ENCODE measurements at places on chromosomes 1 and 21. TPM values are rescaled to one million over a fixed set of nuclear protein-coding genes. Genes with fewer than 3 reads are reported as not detected.

The RAD54L gene
- total RNA-seq, result 15.3 TPM

- DNase-seq, result no peak
These were observed 214.9 kb downstream of the FGGY start for GRCh38 chr1:59511476-59512465.

DNA sequence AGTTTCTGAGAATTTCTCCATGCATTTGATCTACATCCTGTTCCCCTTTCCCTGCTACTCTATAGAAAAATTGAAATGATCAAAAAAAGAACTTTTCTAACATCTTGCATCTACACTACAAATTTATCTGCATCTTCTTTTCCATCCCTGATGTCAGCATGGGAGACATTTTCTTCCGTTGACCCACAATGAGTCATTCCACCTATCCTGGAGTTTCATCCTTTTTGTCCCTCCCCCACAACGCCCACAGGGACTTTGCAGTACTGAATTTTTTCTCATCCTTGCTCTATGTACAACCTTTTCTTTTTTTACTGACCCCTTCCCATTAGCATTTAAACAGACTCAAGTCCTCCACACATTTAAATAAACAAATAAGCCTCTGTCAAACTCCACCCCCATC, 112.2 kb upstream of the MROH9 start:
- no peak for DNase-seq

The SPRR2B gene
- total RNA-seq, result not detected

DNA sequence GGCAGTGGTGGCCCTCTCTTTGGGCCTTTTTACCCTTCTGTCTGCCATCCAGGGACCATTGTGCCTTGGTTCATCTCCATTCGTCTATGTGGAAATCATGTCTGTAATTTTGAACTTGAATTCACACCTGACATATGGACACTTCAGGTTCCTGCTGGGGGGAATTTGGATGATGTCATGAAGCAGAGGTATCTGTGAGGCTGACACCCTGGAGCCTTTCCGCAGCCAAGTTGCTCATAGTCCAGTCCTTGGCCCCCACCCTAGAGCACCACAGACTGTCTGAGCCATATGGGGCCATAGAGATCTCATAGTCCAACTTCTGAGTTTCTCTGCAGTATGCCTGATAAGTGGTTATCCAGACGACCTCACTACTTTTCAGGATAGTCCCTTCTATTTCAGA, 147.7 kb upstream of the CACNA1E start:
- no peak for DNase-seq

- peak; percentile 19 for DNase-seq
These were observed 1.1 kb downstream of the CTPS1 start for GRCh38 chr1:40980453-40981121.

The SLC35F3 gene
- total RNA-seq, result 2.5 TPM

The INKA2 gene
- 1.1 TPM for total RNA-seq

The MYBPH gene
- total RNA-seq, result not detected

DNA sequence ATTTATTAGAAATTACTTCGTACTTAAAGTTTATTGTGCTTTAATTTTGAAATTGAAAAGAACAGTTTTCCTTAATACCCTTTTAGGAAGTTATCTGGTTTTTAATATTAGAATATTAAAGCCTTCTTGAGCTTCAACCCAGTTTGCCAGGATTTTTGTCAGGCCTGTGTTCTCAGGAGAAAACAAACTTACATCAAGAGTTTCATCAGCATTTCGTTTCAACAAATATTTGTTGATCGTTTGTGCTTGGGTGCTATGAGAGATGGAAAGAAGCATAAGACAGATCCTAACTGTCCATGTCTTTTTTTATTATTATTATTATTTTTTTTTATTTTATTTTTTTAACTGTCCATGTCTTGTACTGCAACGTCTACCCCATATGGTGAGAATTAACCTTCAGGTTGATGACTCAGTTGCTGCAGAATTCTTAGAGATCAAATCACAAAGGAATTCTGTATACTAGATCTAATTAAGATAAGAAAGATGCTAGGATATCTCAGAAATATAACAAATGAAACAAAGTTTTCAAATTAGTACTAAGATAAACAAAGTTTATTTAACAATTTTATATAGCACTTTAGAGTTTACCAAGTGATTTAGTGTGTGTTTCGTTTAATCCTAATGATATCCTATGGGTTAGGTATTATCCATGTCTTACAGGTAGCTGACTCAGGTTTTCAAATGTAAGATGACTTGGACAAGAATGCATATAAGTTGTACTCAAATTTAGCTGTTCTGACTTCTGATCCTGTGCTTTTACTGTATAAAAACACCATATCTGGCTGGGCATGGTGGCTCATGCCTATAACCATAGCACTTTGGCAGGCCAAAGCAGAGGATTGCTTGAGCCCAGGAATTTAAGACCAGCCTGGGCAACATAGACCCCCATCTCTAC, 14.3 kb downstream of the FBXO28 start:
- DNase-seq, result no peak

The CHI3L2 gene
- 3.2 TPM for total RNA-seq

DNA sequence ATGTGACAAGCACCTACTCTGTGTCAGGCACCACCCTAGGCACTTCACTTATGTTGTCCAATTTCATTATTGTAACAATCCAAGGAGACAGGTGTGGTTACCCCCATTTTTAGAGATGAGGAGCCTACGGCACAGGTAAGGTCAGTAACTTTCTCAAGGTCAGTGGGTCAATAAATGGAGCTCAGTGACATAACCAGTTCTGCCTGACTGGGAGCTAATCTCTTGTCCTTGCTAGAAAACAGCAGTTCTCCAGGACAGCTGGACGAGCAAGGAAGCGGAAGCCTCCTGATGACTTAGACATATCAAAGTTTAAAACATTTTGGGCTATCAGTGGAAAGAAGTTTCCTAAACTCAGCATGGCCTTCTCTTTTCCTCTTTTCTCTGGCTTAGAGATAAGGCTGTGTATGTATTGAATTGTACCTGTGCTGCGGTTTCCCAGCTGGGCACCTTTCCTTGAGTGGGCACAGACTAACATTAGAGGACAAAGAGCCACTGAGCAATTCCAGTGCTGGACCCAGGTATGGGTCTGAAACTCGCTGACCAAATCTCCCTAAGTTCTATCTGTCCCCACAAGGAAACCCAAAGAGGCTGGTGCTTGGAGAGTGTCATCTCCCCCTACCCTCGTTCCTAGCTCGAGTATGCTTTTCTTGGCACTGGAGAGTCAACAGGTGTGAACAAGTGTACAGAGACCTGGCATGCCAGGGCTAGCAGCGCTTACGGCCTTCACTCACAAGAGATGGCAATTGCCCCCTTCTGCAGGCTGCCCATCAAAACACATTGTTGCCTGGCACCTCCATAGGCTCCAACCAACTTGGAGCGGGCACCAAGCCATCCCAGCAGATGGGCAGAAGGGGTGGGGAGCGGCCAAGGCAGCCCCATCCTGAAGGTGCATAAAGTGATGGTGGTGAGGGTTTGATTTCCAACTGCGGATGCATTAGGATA, 456.1 kb upstream of the PROX1 start:
- no peak for DNase-seq

GRCh38 chr1:232872738-232873137, 67.5 kb downstream of the MAP10 start:
- DNase-seq, result no peak

- no peak for DNase-seq
These were observed 87.0 kb downstream of the EIF4G3 start for GRCh38 chr1:21089731-21090130.

The CCDC185 gene
- total RNA-seq, result 0.47 TPM

Measured in MG63 (cell line).